Putamen (tissue), 1 donor: ENCODE measurements at places on chromosomes 7 and 10.

DNA sequence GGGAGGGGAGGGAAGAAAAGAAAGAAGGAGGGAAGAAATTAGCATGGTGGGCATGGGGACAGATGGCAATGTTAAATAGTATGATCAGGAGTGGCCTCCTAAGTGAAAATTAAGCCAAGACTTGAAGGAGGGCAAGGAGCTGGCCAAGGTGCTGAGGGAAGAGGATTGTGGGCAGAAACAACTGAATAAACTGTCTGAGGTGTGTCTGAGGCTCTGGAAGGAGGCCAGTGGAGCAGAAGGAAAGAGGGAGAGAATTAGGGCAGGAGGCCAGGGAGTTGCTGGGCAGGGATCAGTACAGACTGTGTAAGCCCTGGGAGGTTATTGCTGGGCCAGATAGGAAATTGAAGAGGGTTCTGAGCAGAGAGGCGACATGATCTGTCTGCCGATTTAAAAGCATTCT, 40.6 kb upstream of the VKORC1L1 start:
- no peak for DNase-seq

DNA sequence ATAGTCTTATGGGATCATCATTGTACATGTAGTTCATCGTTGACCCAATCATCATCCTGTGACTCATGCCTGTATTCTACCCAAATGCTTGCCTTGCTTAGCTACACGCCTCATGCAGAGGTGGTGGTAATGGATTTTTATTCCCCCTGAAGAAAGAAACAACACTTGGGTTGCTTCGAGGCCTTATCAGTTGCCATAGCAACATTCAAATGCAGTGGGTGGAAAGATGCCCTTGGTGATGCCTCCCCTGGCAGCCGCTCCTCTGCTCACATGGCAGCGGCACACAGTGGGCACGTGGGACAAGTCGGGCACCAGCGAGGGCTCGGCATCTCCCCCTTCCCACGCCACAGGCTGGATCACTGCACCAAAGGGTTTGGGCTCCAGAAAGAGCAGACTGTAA, 54.0 kb upstream of the NMT2 start:
- peak; percentile 83 for DNase-seq

GRCh38 chr10:28385748-28386502, 83.1 kb upstream of the MPP7 start:
- DNase-seq: no peak

DNA sequence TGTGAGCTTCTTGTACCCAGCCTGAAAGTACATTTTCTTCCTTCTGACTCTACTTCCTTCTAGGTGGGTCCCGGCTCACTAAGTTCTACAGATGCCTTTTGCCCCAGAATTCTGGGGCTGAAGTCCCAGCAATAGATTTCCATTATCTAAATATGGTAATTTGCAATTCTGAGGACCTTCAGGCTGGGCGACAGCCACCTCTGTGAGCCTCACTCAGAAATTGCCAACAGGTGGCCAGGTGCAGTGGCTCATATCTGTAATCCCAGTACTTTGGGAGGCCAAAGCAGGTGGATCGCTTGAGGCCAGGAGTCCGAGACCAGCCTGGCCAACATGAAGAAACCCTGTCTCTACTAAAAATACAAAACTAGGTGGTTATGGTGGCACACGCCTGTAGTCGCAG, 23.7 kb downstream of the CREM start:
- DNase-seq: no peak

- no peak for DNase-seq
Observed at GRCh38 chr10:130652964-130653578, 516.9 kb downstream of the GLRX3 start.

DNA sequence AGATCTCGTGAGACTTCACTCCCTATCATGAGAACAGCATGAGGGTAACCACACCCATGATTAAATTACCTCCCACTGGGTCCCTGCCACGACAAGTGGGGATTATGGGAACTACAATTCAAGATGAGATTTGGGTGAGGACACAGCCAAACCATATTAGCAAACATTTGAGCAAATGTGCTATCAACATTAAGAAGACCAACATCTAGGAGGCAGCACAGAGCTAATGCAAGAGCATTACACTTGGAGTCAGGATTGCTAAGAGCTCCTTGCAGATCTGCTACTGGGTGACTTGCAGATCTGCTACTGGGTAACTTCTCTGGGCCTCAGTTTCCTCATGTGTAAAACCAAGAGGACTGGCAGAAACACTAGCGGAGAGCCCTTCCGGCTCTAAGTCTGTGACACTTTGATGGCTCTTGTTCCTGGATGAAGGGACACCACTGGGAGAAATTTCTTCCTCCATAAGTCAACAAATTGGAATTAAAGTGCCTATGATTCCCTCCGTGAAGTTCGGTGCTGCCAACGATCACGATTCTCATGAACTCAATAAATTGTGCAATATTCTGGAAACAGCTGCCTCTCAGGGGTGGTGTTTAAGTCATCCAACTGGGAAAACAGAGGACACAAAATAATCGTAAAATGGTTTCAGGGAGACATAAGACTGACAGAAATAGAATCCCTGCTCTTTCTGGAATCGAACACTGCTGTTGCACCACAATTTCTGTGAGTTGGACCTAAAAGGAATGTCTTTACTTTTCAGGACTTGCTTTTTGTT, 115.8 kb upstream of the ITGB1 start:
- no peak for DNase-seq

GRCh38 chr7:80294346-80294745, 159.7 kb downstream of the GNAI1 start:
- DNase-seq: no peak
